Stimulated activated CD8-positive, alpha-beta memory T cell treated with anti-CD3 and anti-CD28 coated beads, Interleukin-4, amount 100 ng/mL, for 1 hour (primary cell): ENCODE measurements at places on chromosomes 2 and 18.

DNA sequence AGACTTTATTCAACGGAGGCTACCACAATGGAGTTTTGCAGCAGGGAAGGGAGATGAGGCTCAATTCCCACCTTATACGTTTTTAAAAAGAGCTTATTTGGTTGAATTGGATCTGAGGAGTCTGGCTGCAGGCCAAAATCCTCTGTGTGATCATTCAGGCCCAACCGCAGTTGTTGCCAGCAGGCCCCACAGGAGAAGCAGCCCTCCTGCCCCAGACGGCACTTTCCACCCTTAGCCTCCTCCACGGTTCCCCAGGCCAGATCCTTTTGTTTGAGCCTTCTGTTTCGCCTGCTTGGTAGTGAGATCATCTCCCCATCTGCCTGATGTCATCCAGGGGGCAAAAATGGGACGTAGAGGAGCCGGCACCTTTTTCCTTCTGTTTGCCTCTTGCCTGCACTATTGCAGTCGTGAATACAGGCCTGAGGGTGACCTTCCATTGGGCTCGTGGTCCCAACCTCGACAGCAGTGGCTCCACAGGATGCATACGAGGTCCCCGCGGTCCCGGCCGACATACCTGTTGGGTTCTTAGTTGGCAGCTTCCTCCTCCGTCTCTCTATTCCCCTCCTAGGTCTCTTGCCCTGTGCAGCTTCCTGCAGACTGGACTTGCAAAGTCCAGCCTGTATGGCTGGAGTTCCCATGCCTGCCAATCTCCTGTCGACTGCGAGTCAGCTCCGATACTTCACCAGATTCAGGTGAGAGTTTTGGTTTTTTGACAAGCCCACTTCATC lies 9.3 kb upstream of the GPR35 start:
- DNase-seq = no peak

DNA sequence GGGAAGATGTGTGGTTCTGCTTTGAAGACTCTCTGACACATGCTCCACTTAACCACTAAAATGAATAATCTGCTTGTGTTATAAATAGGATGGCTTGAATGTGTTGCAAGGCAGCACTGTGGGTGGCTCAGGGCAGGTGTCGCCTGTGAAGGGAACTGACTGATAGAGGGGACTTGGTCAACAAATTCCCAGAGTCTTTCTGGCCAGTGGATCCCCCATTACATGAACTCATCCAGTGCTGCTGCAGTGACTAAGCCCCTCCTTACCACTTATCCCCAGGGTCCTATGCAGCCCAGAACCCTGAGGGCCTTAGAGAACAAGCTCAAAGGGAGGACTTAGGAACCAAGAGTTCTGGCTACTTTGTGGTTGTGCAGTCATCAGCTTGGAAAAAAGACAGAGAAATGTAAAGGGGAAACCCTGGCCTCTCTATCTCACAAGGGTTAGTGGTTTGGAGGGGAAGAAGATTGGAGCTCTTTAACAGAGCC lies 226.2 kb upstream of the TNP1 start:
- DNase-seq = no peak

GRCh38 chr2:64607381-64608304 lies 46.1 kb downstream of the SERTAD2 start:
- no peak for DNase-seq

GRCh38 chr18:59087391-59087790 lies 52.3 kb upstream of the SEC11C start:
- DNase-seq = no peak

DNA sequence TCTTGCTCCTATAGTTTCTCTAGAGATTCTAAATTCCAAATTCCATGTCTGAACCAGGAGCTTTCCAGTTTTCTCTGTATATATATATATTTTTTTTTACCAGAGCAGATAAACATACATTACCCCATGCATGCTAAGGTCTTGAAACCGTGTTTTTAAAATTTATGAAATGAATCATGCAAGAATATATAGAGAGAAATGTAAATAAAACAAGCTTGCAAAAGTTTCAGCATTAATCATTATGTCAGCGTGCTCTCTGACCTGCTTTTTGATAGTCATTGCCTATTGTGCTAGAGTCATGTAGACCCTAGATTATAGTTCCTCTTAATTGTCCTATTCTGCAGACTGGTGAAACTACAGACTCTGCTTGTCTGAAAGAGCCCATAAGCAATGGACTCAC lies 22.6 kb upstream of the TRIM43 start:
- no peak for DNase-seq

DNA sequence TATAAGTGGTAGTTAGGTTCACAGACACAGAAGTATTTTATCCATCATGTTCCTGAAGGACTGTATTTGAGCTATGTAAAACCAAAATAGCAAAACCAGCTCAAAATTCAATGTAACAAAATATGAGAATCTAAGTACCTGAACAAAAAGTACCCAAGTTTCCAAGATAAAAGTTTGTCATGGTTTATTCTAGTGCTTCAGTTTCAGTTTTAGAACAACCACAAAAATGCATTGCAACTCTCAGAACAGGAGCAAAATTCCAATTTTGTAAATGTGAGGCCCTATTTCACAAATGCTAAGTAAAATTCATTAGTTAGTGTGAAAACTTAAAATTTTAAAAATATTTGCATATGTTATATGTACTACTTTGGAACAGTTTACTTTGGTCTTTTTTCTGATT lies 5.0 kb upstream of the ALPK2 start:
- DNase-seq = no peak

DNA sequence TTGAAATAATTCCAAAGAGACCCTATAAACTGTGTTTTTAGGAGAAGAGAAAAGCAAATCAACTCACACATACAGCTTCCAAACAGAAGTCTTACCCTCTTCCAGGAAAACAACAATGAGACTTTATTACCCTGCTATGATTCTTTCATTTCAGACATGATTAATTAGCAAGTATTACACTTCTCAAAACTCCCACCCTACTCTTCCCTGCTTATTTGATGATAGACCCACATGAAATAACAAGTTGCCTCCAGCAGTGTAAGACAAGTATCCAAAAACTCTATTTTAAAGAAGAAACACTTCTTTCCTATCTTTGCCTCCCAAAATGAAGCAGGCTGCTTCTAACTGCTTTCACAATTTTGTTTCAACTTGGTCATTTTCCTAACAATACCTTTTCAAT lies 4.1 kb downstream of the FIGN start:
- no peak for DNase-seq

- DNase-seq = no peak
Measured at GRCh38 chr2:241777686-241778627, 1.3 kb downstream of the GAL3ST2 start.

DNA sequence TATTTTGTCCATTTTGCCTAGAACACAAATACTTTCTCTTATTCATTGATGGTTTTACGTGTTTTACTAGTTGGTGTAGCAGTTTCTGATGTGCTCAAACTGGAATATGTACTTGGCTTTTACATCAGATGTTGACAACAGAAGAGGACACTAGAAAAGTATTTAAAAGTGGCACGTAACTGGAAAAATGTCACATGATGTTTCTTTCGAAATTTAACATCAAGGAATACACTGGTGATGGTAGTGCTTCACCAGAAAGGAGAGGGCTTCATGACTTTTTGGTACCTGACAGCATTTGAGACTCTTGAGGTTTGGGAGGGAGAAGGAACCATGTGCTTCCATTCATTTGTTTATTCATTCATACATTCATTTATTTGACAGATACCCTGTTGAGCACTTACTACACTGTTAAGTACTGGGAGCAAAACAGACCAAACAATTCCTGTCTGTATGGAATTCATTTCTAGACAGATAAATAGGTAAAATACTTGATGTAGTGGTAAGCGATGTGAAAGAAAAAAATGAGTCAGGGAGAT lies 1.5 kb downstream of the GIGYF2 start:
- no peak for DNase-seq

DNA sequence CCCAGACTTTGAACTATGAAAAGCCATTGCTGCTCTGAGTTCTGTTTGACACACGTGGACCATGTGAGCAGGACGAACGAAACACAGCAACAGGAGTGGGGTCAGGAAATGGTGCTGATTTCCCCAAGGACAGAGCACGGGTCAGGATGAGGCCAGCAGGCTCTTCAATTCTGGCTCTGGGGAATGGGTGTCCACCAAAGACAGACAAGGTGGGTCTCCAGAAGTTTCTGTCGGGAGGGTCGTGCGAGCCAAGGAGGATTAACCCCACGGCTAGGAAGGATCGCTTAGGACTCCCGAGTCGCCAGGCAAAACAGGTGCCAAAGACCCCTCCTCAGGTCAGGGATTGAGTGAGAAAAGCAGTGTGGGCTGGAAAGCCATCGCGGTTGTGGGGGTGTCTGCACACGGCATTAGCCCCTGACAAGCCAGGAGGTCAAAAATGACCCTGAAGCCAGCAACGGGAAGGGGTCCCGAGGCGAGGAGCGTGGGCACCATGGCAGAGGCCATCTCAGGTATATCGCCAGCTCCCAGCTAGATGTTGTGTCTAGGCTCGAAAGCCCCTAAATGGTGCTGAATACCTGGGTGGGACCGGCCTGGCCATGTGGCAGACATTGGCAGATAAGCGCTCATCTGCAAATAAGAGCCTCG lies 213.9 kb upstream of the SALL3 start:
- DNase-seq = no peak

DNA sequence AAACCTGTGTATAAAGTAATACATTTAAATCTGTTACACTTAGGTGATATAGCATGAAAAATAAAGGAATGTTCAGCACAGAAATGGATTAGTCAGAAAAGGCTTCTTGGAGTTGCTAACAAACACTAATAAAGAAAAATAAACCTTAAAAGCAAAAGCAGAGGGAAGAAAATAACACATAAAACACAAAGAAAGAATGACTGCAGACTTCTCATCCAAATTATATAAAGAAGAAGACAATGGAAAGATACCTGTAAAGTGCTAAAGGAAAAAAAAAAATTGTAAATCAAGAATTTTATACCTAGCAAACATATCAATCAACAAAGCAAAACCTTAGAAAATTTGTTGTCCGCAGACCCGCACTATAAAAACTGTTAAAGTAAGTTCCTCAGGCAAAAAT lies 63.6 kb downstream of the EXOC6B start:
- DNase-seq = no peak

DNA sequence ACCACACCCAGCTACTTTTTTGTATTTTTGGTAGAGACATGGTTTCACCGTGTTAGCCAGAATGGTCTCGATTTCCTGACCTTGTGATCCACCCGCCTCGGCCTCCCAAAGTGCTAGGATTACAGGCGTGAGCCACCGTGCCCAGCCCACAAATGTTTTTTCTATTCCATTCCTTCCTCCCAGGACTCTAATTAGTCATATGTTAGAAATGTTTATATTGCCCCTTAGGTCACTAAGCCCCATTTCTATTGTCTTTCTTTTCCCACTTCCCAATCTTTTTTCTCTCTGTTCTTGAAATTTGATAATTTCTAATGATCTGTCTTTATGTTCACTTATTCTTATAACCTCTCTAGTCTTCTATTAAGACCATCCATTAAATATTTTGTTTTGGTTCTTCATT lies 31.3 kb upstream of the CDCA7 start:
- DNase-seq = no peak

GRCh38 chr18:60732143-60732542 lies 359.6 kb upstream of the MC4R start:
- no peak for DNase-seq

DNA sequence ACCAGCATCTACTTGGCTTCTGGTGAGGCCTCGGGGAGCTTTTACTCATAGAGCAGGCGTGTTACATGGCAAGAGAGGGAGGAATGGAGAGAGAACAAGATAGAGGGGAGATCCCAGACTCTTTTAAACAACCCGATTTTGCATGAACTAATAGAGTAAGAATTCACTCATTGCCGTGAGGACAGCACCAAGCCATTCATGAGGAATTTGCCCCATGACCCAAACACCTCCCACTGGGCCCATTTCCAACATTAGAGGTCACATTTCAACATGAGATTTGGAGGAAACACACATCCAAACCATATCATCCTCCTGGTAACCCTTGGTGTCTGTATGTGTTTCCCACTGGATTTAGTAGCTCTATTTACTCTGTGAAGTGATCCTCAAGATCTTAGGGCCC lies 249.9 kb upstream of the SP5 start:
- no peak for DNase-seq

DNA sequence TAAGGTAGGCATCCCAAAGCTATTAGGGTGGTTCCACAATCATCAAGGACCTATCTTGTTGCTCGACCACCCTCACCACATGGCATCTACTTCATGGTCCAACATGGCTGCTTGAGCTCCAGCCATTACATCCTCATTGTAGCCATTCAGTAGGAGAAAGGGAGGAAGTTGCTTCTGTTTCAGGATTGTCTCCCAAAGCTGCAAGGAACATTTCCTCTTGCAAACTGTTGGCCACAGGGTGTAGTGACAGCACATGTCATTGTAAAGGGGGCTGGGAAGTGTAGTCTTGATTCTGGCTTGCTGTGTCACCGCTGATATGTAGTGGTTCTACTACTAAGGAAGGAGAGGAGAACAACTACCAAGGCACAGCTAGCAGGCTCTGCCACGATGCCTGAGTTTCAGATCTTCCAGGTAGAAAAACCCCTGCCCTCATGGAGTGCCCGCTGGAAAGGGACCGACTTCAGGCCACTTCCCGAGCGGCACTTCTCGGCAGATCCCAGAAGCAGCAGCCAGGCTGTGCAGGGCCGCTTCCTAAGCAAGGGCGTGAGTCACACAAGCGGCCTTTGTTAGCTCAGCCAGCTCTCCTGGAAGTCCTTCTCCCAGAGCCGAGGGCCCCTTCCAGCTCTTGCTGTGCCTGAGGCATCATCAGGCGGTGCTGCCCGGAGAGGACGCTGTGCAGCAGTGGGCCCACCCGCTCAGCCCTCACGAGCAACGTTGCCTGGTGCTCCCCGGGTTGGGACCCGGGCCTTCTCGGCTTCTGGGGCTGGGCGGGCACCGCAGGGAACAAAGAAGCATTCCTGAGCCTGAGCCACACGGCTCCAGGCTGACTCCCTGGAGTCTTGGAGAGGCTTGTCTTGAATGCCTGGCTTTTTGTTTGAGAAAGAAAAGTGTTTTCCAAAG lies 58.2 kb downstream of the HS6ST1 start:
- no peak for DNase-seq

DNA sequence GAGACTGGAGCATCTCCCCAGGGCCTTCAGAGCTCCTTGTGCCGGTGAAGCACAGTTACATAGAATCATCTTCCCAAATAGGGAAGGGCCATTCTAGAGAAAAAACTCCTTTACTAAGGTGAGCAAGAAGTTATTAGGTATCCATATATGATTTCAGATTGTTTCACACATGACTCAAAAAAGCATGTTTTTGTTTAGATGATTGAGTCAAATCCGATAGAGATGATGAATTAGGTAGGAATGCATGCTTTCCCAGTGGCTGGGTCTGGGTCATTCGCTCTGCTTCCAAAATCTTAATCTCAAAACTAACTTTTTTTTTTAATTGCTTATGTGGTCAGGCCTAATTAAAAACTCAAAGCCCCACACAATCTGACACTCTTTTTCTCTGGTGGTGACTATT lies 3.8 kb downstream of the NT5C1B start:
- DNase-seq = no peak

DNA sequence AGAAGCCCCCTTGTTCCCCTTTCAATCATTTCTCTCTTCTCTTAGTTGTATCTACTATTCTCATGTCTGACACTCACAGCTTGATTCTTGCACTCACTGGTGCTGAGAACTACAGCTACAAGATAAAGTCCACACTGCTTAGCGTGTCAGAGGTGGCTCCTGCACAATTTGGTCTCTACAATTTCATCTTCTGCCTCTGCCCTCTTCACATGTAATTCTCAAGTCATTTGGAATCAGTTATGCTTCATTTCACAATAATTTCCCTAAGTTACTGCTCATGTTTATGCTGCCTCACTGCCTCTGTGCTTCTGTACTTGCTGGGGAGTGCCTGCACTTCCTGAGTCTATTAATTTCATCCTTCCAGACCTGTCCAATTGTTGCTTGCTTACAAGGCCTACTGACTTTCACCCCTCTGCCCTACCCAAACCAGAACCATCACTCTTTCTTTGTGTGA lies 11.6 kb upstream of the NAB1 start:
- DNase-seq = no peak
